COLO829 (cell line): ENCODE measurements at places on chromosomes 5 and 9.
A peak's percentile ranks its signal among the peaks of the same experiment; 100 is the strongest.

DNA sequence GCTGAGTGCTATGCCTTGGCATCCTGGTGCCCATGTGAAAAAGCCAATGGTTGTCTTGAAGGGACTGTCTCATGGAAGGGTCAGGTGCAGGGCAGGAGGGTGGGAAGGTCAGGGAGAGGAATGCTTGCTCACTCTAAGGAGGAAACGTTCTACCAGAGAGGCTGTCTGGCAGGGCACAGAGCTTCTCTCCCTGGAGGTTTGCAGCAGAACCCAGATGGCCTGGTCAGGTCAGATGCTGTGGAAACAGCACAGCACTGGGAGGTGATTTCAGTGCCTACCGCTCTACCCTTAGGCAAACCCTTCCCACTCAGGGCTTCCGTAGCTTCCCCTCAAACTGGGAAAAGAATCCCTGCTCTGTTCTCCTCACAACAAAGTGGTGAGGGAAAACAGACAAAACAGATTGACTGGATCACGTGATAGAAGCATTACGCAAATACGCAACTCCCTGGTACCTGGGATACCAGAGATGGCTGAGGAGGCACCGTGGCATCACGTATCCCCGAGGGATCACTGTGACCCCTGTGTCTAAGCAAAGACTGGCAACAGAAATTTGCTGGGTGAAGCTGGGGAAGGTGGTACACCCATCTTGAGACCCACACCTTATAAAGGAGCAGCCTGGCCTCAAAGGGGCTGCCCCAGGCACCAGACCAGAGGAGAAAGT is 3.9 kb upstream of the MGAT1 start:
- DNase-seq, result peak; percentile 49

GRCh38 chr5:168076561-168076991 is 214.9 kb upstream of the WWC1 start:
- DNase-seq, result no peak

DNA sequence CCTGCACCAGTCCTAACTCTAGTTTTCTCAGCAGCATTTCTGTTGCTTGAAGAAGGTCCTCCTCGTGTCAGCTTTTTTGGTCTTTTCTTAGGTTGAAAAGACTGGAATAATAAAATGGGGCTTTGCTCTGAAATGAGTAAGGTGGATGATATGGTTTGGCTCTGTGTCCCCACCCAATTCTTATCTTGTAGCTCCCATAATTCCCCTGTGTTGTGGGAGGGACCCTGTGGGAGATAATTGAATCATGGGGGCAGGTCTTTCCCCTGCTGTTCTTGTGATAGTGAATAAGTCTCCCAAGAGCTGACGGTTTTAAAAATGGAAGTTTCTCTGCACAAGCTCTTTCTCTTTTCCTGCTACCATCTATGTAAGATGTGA is 53.6 kb downstream of the LIX1 start:
- no peak for DNase-seq

- DNase-seq, result peak; percentile 45
These were observed 2.4 kb downstream of the NOL6 start for GRCh38 chr9:33471361-33471760.

DNA sequence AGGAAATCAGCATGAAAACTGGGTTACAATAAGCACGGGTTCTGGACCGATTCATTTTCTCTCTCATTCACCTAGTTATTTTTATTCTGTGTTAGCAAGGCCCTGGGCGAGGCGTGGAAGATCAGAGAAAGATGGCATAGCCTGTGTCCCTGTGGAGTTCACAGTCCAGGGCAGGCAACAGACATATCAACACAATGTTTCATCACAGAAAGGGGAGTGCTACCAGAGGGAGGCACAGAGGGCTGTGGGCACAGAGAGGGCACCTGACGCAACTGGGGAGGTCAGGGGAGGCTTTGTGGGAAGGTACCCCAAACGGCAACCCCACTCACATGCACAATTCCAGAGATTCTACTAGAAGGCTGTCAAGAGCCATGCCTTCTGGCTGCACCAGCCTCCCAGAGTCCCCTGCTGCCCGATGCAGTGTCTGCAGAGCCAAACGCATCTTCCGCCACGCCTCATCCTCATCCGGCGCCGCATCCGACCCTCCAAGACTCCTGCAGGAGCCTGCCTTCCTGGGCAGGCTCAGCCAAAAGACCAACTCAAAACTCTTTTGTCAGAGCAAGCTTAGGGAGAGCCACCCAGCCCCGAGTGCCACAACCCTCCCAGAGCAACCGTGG is 1.4 kb downstream of the FAM193B start:
- DNase-seq, result no peak

DNA sequence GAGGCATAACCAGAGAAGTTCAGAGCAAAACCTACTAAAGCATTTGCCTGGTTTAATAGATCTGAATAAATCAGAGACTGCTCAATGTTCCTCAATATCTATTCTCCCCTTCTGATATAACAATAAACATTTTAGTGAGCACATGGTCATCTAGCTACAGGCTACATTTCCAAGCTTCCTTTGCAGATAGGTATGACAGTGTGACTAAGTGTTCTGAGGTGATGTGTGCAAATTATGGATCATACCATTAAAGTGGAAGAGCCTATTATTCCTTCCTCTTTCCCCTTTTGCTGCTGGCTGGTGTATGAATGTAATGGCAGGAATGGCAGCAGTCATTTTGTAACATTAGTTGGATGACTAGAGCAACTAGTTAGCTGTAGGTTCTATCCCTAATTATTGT is 285.8 kb upstream of the RASA1 start:
- no peak for DNase-seq

GRCh38 chr5:33846851-33847250 is 44.9 kb downstream of the ADAMTS12 start:
- DNase-seq, result no peak

DNA sequence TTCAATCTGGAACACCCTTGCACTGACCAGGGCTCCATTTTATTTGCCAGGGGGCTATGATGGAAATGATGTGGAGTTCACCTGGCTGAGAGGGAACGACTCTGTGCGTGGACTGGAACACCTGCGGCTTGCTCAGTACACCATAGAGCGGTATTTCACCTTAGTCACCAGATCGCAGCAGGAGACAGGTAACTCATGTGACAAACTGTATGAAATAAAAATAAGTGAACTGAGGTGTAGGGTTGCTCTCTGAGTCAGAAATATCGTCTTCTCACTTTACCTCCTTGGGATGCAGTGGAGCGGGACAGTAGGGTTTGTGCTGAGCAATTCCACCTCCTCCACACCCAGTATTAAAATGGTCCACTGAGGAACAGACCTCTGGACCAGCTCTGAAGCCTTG is 22.1 kb downstream of the GABRP start:
- no peak for DNase-seq

DNA sequence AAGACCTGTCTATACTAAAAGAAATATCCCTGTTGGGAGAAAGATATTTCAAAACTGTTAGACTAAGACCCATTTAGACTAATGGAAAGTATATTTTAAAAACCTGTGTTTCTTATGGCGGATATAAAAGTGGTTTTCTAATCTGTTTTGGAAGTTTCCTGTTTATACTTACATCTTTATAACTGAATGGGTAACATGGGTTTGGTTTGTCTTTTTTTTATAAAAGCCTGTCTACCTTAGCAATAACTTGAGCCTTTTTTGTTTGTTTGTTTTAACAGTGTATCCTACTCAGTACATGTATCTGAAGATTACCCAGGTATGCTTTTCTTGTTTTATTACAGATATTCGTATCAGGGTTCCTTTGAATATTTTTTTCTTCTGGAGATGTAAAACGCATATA is 83.4 kb downstream of the PARP8 start:
- no peak for DNase-seq

DNA sequence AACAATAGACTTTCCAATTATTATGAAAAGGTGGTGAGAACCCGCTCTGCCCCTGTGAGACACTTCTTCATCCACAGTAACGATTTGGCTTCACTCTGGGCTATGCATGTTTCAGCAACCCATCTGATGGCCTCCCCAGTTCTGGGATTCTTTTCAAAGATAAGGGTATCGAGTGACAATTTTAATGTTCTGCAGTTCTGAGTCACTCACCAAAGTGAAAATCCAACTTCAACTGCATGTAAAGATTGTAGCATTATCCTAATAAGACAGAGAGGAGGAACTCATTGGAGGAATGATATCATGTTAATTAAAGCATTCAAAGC is 1078.3 kb upstream of the SEMA6A start:
- DNase-seq, result no peak

DNA sequence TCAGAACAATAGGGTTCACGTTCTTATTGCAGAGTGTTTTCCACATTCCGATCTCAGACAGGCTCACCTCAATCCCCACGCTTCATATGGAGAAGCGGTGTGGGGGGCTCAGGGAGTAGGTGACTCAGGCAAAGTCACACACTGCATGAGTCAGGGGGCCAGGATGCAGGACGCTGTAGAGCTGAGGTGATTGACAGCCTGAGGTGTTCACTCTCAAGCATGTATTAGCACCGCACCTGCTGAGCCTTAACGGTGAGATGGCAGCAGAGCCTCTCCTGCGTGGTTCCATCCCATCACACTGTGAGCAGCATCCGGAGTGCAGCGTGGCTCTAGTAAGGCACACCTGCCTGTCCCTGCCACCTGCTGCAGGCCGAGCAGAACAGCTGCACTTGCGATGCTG is 194.0 kb downstream of the IRX2 start:
- no peak for DNase-seq

- no peak for DNase-seq
These were observed 24.3 kb downstream of the ABCA1 start for GRCh38 chr9:104903609-104904008.

- no peak for DNase-seq
These were observed 878 bp upstream of the HMCN2 start for GRCh38 chr9:130264414-130265350.

- no peak for DNase-seq
These were observed 136.4 kb downstream of the SAXO1 start for GRCh38 chr9:18896531-18897179.

DNA sequence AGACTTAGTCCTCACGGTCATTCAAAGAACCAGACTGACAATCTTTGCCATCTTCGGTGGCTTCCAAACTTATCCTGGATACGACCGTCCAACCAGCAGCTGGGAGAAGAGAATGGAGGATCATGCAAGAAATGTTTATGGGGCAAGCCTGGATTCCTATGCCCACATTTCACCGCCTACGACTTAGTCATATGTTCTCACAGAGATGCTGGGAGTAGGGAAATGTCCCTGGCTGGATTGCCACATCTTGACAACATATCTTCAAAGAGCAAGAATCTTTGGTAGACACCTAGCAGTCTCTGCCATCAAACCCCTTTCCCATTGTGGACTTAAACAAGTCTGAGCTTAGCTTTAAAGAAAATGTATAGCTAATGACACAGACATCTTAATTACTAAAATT is 5.0 kb downstream of the MED7 start:
- DNase-seq, result no peak

DNA sequence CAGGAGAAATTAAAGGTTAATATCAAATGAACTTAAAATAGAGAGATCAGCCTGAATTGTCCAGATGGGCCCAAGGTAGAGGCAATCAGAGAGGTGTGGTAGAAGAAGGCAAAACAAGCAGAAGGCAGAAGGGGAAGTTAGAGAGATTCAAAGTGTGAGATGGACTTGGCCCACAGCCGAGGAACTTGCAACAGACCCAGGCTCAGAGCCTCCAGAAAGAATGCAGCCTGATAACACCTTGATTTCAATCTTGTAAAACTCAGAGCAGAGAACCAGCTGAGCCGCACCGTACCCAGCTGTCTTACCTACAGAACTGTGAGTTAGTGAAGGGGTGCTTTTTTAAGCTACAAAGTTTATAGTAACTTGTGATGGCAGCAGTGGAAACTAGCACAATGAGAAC is 190.9 kb downstream of the RFK start:
- DNase-seq, result no peak

DNA sequence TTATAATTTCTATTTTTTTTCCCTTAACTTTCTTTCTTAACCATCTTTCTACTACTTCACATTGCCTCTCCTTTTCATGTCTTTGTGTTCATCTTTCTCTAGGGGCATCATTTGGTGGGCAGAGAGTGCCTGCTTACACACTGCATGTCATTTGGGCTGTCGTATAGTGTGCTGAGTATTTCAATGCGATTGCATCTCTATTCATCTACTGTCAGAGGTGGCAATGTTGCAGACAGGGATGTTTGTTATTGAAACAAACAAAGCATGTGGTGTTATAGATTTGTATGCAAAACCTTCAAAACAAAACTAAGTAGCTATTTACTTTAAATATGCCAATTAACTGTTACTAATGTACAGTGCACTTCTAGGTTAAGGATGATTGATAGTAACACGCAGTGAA is 141.1 kb upstream of the MEF2C start:
- DNase-seq, result no peak

DNA sequence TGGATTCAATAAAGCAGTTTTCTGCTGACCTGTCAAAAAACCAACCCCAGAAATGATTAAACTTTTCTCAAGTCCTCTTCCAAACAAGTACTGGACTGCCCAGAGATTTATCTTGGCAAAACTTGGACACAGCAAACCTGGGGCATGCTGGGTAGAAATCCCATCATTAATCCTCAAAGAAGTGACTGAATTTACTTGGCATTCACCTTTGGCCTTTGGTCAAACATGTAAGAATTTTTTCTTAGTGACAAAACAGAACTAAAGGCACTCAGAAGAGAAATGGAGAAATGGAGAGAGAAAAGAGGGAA is 248.6 kb upstream of the NREP start:
- DNase-seq, result no peak

- DNase-seq, result no peak
These were observed 31.9 kb downstream of the FBXO4 start for GRCh38 chr5:41956943-41957342.

DNA sequence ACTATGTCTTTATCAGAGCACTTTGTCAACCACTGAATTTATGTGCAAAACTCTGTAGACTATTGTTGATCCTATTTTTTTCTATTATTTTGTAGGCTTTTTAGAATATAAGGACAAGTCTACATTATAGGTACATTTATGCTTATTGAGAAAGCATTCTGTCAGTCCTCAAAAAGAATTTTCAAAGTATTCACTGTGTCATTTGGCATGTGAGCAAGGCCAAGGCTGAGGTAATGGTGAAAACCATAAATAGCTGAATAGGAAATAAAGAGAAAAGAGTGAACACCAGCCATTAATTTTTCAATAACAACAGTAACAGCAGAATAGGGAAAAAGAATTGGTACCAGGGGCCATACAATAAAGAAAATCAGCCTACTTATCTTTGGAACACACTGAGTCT is 21.0 kb downstream of the SKIC3 start:
- DNase-seq, result no peak

- no peak for DNase-seq
These were observed 154.5 kb downstream of the ARSB start for GRCh38 chr5:78830528-78831046.
